Panc1 (cell line): ENCODE measurements at places on chromosomes 2 and 18.
A peak's percentile ranks its signal among the peaks of the same experiment; 100 is the strongest.

- DNase-seq, result no peak
Measured at GRCh38 chr18:60493066-60493465, 120.5 kb upstream of the MC4R start.

DNA sequence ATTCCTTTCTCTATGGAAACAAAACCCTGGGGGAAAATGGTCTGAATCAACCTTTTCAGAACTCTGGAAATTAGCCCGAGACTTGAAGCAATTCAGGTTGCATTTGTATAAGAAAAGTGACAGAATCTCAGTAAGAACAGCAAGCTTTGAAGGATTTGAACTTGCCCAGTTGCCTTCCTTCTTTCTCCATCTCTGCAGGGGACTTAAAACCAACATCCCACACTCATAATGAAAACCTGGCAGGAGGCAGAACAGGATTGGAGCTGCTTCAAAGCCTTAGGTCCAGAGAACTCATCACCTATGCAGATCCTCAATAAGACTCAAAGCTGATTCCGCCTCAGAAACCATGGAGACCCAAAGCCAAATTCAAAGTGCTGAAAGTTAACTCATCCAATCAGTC lies 790.5 kb upstream of the ID2 start:
- no peak for DNase-seq

DNA sequence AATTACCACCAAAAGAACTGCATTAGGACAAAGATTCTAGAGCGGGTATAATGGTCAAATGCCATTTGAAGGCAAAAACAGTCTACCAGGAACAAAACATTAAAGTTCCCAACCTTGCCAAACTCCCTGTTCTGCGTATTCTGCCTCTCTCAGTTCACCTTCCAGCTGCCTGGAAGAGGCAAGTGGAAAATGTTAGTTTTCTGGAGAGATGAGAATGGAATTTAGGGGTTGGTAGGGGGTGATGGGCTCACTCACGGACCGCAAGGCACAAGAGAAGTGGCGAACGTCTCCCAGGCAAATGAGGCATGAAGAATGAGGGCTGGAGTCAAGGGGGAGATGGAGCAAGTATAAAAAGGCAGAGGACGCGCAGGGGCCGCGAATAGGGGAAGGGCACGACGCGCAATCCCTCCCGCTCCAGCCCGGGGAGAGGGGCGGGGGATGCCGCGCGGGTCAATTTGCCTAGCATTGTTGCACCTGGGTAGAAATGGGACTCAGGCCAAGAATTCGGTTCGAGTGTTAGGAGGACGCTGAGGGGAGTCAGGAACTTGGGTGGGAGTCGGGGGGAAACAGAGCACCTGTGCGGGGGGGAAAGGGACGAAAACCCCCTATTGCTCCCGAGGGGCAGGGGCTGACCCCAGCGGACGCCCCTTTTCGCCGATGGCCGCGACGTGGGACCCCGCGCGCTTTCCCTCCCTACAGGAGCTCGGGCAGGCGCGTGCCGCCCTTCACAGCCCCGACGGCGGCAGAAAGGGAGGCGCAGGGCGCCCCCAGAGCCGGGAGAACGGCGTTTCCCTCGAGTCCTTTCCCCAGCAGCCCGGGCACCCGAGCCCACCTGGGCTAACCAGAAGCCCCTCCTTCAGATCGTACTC lies 573 bp downstream of the PAIP2B start:
- DNase-seq, result no peak

- DNase-seq, result no peak
Measured at GRCh38 chr18:43277164-43277600, at the start of gene SYT4. TSS of gene SYT4 (minus strand) at chr18:43277490. CDS start at chr18:43277281, 209 bp downstream.

- DNase-seq, result no peak
Measured at GRCh38 chr2:107278672-107279071, 392.7 kb upstream of the ST6GAL2 start.

DNA sequence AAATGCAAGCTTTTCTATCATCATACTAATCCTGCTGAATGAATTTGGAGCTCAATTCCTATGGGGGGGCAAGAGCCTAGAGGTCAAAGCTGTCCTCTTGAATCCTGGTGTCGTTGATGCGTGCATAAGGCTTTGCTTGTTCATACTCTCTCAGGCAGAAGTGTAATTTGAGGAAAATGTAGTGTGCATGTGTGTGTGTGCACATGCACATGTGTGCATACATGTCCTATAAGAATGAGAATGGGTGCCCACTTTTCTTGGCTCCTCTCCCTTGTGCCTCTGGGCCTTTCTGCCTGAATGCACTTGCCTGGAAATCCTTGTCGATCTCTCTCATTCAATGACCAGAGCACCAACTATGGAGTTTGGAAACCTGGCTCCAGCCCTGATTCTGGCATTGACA lies 28.5 kb upstream of the C18orf32 start:
- no peak for DNase-seq

DNA sequence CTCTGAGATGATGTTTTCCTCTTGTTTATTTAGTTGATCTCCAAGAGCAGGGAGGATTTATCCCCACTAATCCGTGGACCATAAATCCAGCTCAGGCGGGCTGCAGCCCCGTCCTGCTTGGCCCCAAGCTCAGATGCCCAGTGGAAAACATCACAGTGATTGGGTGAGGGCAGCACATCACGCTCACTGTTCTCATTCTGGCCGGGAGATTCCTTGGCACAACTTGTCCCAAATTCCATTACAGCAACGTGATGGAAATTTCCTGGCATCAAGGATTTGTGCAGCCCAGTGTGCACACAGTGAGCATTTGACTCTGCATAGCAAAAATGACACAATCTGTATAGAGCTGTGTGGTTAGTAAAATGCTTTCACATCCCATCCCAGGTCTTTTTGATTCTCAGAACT lies 96.8 kb downstream of the VAPA start:
- no peak for DNase-seq

GRCh38 chr2:139218181-139218580 lies 438.0 kb upstream of the NXPH2 start:
- DNase-seq, result no peak

DNA sequence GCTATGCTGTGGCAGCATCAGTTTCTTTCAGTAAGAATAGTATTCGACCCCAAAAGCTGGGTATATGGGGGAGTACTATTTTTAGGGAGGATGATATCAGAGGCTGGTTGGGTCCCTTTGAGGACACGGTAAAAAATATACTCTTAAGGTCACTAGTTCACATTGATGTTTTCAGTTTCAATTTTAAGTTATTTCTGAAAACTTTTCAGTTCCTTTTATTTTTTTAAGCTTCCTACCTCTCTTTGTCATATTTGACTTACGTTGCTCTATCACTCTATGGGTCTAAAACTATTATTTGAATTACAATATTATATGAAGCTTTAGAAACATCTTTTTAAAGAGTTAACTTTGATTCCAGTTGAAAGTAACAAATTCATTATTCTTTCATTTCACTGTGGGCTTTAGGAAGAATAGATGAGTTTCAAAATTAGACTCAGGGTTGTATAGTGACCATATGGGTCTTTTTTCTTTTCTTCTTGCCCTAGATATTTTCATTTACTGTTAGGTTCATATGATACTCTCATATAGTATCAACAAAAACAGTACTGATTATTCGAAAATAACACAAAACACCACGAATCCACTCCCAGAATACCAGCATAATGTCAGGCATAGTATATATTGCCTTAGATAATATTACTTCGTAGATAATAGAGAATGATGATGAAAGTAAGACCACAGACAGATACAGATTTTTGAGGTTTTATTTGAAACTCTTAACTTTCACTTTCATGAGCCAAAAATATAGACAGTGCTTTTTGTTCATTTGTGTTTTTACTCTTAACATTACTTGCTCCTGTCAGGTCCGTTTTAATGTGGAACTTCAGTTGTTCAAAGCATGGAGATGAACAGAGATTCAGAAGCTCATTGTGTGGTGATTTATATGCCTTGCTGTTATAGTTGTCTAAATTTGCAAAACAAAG lies 9.8 kb downstream of the RMDN2 start:
- no peak for DNase-seq

DNA sequence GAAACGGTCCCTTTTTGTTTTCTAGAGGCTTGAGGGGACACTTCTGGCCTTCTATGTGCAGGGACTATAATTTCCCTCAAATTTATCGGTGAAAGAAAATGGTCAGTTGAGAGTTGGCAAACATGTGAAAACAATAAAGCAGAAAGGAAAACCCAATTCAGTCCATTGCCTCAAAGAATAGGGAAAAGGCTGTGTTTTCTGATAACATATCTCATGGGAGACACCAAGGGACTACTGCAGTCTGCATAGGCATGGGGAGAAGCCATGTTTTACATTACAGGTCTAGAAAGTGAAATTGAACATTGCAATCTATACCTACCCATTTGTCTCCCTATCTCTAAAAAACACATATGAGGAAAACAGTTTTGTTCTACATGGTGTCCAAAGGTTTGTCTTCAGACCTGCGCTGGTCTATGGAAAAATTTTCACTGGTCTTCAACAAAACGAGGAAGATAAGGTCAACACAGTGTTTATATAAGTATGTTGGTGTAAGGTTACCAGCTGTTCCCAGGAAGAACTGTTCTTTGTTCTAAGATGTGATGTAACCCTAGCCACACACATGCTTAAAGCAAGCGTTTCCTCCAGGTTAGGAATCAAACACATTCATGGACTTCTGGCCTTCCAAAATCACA lies 179.7 kb downstream of the MREG start:
- DNase-seq, result no peak

DNA sequence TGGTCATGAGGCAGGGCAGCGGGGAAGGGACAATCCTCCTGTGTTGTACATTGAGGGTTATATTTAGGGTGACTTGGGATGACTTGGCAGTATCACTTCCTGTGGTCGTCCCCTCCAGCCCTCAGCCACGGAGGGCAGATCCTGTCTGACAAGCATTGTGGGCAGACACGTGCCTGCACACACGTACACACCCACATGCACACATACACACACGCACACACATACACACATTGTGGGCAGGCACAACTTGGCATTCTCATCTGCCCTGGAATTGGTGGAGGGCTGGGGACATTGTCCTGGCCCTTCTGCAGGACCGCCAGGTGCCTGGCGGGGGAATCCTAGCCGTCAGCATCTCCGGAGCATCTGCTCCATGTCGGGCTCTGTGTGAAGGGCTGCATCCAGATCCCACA lies 47.6 kb downstream of the ODC1 start:
- DNase-seq, result no peak

DNA sequence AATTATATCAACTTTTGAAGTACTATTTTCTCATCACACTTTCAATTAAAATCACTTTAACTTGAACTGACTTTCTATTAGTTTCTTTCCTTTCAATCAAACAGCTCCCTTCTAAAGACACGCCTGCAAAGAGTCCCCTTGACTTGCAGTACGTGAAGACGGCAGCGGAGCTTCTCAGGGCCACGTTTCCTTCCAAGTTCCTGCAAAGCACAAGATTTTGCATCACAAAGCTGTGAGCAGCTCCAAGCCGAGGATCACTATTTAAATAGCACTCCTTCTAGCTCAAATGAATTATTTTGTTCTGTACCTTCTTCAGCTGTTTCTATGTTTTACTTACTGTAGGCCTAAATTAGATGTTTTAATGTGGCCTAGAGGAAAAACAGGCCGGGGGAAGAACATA lies 30.8 kb downstream of the SH3YL1 start:
- no peak for DNase-seq

GRCh38 chr2:241579281-241579680 lies 20.7 kb downstream of the BOK start:
- DNase-seq, result no peak

GRCh38 chr2:165901620-165902298 lies 51.8 kb downstream of the TTC21B start:
- no peak for DNase-seq

DNA sequence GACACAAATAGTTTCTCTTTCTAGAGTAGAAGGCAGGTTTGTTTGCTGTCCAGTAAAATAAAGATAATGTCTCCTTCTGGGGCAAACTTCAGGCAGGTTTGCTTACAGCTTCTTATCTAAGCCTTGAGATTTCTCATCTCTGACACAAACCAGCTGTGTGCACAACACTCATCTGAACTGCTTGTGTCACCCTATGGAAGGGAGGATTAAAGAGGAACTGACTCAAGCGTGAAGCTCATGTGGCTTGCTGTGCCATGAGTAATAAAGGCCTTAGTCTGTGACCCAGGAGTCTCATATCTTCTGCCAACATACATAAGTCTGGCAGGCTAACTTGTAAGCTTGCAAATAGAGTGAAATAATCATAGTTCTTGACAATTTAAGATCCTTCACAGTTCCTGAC lies 24.2 kb upstream of the CPO start:
- DNase-seq, result peak; percentile 92

DNA sequence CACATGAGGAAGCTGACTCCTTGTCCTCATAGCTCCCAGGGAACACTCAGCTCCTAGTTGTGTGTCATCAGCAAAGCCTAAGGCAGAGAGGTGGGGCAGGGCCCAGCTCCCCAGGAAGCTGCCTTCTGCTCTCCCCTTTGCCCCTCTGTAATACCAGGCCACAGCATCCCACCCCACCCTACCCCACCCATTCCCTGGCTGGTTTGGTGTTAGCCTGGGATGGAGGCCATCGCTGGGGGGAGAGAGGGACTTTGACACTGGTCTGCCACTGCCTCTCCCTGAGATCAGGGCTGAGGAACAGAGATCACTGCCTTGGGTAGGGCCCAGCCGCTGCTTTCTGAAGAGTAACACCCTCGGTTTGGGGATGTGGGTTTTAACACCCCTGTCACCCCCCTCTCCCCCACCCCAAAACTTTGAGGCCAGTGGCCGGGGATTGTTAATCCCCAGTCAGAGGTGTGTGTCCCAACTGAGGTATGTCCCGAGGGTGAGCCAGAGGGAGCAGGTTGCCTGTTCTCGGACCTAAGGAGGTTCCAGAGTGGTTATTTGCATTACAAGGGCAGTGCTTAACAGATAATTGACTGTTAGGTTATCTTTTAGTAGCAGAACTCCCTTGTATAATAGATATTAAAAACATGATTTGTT lies 41.4 kb downstream of the TET3 start:
- DNase-seq, result no peak

GRCh38 chr2:202169832-202170424 lies 68.5 kb downstream of the SUMO1 start:
- no peak for DNase-seq

DNA sequence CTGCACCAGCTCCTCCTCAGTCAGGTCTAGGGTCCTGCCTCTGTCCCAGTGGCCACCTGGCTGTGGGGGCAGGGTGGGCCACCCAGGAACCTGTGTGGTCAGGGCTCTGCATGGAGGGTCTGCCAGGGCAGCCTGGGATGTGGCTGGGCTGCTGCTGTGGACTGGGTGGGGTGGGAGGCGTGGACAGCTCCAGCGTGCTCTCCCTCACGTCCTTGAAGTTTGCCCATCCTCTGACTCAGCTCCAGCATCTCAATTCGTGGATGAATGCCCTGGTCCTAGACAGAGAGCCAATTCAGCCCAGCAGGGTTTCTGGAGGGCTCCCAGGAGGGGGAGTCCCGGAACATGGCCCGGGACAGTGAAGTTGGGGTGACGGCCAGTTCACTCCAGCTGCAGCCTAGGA lies 64.3 kb upstream of the EPAS1 start:
- no peak for DNase-seq

GRCh38 chr18:26565514-26565913 lies 17.2 kb upstream of the KCTD1 start:
- DNase-seq, result no peak

- no peak for DNase-seq
Measured at GRCh38 chr2:145086910-145087309, 567.0 kb upstream of the ZEB2 start.

DNA sequence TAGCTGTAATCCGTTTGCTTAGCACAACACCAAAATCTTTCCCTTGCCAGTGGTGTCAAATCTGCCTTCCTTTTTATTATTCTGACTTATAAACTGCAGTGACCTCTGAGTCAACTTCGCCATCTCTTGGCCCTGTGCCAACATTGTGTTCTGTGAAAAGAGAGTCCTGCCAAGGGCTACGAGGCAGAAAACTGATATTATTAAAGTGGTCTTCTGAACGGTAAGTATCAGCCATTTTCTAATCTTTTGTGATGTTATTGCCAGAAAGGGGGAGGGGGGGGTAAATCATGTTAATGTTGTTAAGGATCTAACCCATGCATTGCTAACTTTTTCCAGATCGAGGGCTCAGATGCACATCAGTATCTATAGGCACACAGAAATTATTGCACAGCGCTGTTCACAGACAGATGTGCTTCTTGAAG lies 121.5 kb upstream of the LTBP1 start:
- no peak for DNase-seq
